ENCODE measurements at places on chromosomes 2 and 18.

- no peak for DNase-seq
Measured at GRCh38 chr2:85110991-85111560, 22.1 kb upstream of the TCF7L1 start.

GRCh38 chr2:109254174-109254904 is 125.3 kb downstream of the SH3RF3 start:
- no peak for DNase-seq

- no peak for DNase-seq
Measured at GRCh38 chr2:203987959-203988358, 51.4 kb downstream of the ICOS start.

GRCh38 chr2:118584062-118584749 is 263.2 kb downstream of the EN1 start:
- no peak for DNase-seq

DNA sequence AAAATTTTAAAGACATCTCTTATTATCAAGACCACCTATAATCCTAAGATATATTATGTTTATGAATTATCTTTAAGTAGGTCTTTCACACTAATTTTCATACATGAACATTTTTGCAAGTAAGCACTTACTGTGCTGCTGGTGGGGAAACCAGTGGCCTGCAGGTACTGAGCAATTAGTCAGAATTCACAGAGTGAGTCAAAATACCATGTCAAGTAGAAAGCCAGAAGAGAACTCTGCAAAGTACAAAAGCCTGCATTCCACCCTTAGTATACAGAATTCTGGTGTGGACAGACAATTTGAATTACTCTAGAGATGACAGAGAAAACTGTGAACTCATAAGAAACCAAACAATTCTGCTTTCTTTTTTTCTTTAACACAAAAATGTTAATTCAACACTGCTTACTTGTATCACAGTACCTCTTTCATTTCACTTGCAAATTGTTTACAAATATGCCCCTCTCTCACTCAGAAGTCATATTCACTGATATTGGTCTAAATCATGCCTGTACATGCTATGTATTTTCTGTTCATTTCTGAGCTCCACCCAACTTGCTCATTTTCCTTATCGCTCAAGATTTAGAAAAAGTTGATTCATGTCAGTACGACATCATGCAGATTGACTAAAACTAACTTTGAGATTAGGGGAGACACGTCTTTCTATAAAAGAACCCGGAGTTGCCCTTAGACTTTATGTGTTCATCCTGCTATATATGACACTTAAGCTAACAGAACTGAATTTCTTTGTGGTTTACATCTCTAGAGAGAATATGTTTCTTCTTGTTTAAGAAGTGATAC is 182.9 kb downstream of the IKZF2 start:
- DNase-seq: no peak

DNA sequence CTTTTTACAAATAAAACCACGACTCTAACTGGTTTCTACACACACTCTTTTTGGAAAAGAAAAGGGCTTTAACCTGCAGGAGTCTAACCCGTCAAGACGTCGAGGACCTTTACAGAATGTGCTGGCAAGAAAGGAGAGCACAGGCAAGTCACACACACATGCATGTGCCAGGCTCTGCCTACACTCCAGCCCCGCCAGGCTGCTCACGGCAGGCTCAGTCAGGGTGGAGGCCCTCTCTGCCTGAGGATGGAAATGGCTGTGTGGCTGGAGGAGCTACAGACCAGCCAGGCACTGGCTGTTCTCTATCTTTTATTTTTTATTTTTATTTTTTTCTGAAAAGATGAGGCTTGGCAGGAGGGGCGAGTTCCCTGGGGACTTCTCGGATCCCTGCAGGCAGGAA is 10.2 kb downstream of the SIX3 start:
- DNase-seq: no peak

DNA sequence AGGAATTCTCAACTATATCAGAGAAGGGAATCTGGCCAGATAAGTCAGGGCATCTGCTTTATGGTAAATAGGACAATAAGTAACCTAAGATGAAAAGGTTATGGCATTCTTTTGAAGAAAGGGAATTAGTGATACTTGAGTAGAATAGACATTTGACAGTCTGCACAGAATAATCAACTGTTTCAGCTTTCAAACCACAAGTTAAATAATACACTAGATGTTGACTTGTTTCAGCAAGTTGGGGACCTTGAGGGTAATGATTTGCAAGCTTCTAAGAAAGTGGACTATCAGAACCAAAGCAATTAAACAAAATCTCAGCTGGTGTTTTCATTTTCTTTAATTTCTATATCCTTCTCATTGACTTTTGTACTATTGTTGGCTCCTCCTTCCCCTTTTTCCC is 54.5 kb downstream of the SLC39A10 start:
- DNase-seq: no peak

DNA sequence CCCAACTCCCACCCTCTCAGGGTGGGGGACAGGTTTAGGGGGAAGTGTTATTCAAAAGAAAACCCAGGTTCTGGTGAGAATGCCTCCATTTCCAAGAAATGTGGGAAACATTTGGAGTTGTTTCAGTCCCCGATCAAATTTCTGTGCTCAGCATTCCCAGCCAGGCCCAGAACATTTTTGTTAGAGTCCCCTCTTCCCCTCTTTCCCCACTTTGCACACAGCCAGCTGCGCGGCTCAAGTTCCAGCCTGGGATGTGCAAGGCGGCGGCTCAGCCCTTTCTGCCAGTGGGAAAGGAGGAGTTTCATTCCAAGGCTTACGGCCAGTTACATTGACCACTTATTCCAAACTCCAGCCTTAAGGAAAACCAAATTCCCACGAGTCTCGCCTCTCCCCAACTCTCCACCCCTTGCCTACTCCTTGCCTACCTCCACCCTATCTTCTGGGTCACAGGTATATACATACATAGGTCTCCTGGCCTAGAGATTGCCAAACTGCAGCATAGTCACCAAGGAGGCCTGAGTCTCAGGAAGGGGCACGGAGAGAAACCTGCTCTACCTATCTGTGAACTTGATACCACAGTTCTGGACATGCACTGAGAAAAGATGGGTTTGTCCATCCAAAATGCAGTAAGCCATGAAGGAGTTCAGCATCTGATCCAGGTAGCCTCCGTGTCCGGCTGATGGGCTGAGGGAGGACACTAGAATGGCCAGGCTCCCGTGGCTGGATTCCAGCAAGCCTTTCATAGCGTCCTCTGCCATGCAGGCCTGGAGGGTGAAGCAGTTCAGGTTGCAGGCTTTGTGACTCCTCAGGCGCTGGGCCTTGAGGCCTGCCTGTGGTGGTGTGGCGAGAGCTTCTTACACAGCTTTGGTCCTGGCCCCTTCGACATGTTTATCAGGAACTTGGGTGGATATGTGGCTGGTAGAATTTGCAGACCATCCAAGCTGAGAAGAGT is 154.5 kb downstream of the ZFP36L2 start:
- DNase-seq: peak; percentile 58

- no peak for DNase-seq
Measured at GRCh38 chr2:74481961-74482800, 617 bp downstream of the CCDC142 start.

GRCh38 chr2:169001116-169001815 is 29.9 kb downstream of the ABCB11 start:
- DNase-seq: no peak

- DNase-seq: peak; percentile 38
Measured at GRCh38 chr2:66439812-66440542, 5.1 kb downstream of the MEIS1 start.

DNA sequence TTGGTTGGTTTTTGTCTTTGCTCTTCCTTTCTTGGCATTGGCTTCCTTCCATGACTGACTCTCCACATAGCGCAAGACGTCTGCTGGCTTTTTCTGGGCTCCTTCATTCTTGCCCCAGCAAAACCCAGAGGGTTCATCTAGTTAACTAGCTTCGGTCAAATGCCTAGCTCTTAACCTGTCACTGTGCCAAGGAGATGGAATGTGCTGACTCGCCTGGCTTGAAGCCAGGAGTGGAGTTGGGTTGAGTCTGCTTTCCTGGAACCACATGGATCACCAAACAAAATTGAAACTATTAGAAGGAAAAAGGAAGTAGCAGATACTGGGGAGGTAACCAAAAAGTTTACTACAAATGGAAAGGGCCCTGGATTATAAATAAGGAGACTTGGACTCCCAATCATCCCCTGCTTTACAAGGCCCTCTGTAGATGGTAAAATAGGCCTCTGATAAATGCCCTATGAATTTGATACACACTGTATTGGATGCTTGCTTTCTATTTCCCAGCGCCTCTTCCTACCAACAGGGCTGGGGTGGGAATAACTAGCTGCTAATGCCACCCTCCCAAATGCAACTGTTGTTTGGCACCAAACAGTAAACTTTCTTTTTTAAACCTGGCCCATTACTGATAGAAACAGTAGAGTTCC is 11.3 kb downstream of the MALT1 start:
- DNase-seq: peak; percentile 74

DNA sequence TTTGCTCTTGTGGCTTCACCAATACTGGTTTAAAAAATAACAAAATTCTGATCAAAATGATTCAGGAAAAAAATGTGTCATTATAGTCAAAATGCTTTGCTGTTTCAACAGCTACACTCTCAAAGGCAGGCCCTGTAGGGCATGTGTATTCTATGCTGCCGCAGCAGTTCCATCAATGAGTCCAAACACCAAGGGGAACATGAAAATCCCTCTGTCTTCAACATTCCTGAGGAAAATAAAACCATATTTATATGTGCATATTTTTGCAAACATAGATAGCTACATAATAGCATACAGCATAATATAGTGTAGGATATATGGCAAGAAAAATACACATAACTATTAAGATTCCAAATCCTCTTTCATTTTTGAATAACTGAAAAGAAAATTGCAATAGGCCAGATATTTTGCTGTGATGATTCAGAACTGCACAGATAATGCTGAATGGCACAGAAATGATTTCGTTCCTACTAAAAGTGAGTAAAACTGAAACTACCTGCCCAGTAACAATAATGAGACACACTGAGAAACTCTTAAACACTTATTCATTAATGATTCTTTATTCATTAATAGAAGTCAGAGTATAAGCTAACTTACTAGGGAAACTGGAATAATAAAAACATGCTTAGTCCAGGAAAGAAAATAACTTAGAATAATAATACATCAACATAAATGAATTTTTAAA is 343.8 kb downstream of the SUCLG1 start:
- no peak for DNase-seq

GRCh38 chr2:126828051-126828450 is 70.6 kb upstream of the TEX51 start:
- no peak for DNase-seq

GRCh38 chr2:72515696-72516095 is 310.1 kb downstream of the EXOC6B start:
- DNase-seq: no peak

GRCh38 chr2:219041252-219041651 is at the start of gene CFAP65:
TSS of gene CFAP65 (minus strand) at chr2:219041516. CDS start at chr2:219039048, 2,468 bp downstream.
- DNase-seq: no peak

GRCh38 chr18:32934201-32934600 is 161.4 kb upstream of the KLHL14 start:
- DNase-seq: no peak

DNA sequence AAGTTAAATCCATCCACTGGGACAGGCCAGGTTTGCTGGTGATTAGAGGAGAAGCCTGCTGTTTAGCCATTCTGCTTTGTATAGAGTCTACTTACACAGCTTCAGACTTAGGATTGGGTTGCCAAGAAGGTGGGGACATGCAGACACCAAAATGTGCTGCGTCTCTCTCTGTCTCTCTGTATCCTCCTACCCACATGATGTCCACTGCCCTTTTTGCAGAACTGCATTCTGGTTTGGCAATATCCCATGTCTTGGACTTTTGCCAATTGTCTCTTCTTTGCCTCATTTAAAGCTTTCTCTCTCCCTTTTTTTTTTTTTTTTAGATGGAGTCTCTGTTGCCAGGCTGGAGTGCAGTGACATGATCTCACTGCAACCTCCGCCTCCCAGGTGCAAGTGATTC is 261.1 kb upstream of the FN1 start:
- no peak for DNase-seq

DNA sequence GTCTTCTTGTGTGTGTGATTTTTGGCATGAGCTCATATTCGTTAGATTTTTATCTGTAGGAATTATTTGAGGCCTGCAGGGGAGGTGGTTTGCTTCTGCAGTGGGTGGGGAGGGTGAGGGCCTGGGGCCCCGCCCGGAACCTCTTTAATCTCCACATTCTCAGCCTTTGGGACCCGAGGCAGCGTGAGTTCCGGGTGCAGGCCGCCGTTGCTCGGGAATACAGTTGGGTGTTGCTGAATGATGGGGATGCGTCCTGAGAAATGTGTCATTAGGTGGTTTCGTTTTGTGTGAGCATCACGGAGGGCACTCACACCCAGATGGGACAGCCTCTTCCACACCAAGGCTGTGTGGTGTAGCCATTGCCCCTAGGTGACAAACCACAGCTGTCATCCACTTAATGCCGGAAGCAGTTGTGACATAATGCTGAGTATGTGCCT is 13.7 kb upstream of the GAL3ST2 start:
- no peak for DNase-seq

DNA sequence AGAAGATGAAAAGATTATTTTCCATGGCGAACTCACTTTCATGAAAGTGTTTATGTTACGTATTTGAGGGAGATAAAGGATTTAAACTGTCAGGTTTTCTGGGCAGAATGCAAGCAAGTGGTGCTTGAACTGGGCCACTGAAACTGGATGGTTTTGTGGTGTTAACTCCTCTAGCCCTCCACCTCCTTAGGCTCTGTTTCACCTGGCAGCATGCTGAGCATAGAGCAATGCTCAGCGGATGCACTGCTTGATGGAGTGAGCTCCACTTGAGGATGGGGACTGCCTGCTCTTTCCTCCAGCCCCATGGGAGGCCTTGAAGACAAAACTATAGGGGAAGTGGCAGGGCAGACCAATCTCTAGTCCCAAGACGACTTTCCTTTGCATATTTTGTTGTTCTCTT is 345.8 kb downstream of the TDRD15 start:
- no peak for DNase-seq

DNA sequence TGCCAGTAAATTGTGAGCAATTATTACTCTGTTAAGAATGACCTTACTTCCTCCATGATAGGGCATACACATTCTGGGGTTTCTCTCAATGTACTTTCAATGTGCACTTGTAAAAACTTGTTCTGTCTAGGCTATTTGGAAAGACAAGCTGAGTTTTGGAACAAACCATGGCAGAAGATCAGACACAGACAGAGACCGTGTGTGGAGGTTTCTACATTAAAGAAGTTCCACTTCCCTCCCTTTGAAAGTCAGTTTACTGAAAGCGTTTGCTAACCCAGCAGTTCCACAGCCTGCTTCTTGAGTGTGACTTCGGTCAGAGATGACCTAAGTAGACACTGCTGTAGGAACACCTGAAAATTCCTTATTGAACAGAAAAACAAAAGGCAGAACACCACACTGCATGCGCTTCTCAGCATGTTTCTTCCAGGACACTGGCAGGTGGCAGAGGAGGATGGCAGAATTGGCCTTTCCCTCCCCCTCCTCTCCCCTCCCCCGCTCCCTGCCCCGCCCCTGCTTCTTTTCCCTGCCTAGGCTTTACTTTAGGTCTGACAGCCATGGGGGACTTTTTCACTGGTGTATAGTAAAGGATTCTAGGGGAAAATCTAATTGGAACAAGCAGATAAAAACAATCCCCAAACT is 109.8 kb downstream of the NOL10 start:
- DNase-seq: no peak

Data from ovary (tissue), 10 donors.